ENCODE measurements at places on chromosomes 7 and 10.

GRCh38 chr7:128869138-128869943, 6.7 kb downstream of the ATP6V1F start:
- DNase-seq: peak; percentile 84

DNA sequence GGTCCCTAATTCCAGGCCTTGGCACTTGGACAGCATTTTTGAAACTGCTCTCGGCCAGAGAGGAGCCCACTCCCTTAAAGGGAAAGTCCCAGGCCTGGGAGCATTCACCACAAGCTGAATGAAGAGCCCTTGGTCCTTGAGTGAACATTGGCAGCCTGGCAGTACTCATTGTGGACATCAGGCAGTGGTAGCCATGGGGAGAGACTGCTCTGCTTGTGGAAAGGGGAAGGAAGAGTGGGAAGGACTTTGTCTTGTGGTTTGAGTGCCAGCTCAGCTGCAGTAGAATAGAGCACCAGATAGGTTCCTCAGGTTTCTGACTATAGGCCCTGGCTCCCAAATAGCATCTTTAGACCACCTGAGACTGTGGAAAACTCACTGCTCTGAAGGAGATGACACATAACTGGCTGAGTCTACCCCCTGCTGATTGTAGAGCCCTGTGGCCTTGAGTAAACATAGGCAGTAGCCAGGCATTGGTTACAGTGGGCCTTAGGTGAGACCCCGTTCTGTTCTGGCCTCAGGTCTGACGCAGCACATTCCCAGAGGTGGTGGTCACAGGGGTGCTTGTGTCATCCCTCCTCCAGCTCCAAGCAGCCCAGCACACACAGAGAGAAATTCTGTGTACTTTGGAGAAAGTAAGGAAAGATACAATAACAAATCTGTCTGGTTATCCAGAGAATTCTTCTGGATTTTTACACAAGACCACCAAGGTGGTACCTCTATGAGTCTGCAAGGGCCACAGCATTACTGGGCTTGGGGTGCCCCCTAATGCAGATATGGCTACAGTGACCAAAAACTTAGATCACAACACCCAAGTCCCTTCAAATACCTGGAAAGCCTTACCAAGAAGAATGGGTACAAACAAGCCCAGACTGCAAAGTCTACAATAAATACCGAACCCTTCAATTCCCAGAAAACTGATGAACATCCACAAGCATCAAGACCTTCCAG, 153.8 kb downstream of the GNAI1 start:
- no peak for DNase-seq

DNA sequence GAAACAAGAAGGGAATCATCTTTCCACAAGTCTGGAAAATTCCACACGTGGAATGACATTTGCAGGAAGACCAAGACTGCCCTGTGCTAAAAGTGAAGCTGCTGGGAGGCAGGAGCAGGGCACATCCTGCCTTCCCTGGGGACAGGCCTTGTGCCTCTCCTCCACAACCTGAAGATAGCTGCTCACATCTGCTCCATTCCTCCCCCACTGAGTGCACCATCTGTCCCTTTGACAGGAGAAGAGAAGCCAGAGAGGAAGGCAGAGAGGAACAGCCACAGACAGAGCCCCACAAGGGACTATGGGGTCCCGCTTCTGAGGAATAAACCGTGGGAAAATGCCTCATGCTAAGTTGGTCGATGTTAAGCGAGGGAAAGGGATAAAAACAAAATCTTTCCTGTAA, 15.9 kb upstream of the FAM171A1 start:
- DNase-seq: no peak

- no peak for DNase-seq
These were observed 66.5 kb downstream of the DGKB start for GRCh38 chr7:14836006-14836405.

DNA sequence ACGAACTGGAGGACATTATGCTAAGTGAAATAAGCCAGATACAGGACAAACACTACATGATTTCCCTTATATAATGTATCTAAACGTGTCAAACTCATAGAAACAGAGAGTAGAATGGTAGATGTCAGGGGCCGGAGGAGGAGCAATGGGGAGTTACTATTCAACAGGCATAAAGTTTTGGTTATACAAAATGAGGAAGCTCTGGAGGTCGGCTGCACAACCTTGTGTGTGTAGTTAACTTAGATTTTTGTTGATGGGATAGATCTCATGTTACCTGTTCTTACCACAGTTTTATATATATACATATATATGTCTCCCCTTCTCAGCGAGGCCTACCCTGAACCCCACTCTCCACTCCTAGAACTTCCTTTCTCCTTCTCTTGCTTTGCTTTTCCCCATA, 22.4 kb upstream of the TECTB start:
- no peak for DNase-seq

DNA sequence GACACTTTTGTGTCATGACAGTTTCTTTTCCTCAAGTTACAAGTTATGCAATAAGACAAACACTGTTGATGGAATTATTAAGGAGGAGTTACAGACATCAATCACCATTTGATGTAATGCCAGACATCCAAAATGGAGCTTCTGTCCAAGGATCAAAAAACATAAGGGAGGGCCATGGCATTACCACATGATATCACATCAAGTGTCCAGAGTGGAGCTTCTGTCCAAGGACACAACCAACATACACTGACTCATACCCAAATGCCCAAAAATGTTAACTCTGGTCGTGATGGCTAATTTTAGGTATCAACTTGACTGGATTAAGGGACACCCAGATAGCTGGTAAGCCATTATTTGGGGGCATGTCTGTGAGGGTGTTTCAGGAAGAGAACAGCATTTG, 140.4 kb downstream of the DOCK4 start:
- no peak for DNase-seq

DNA sequence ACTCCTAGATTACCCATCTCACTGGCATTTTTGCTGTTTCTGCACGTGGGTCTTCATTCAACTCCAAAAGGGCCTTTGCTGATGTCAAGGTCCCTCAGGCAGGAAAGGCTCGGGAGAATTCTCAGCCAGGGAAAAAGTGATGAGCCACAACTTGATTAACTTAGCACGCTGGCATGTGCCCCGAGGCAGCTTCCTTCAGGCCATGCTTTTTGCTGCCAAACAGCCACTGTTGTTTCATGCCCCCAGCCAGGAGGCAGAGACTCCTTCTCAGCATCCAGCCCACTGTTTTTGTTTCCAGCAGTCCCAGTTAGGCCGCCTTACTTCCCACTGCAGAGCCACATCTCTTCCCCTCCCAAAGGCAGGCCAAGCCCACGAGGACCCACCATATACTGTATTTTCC, 266.5 kb upstream of the YAE1 start:
- DNase-seq: no peak

DNA sequence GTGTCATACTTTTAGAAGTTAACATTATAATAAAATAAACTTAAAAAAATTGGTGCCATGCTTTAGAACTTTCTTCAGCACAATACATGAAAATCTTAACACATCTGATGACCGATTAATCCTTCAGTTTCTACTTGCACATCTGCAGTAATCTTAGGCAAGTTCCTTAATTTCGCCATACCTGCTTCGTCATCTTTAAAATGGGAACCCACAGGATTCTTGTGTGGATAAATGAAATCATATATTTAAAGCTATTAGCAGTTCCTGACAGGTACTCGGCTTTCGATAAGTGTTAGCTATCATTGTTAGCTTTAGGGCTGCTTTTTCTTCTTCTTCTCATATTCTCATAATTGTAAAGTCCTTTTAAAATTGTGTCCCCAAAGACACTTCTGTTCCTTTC, 907 bp upstream of the VPS50 start:
- no peak for DNase-seq

GRCh38 chr10:130775311-130775710, 536.2 kb downstream of the TCERG1L start:
- DNase-seq: no peak

DNA sequence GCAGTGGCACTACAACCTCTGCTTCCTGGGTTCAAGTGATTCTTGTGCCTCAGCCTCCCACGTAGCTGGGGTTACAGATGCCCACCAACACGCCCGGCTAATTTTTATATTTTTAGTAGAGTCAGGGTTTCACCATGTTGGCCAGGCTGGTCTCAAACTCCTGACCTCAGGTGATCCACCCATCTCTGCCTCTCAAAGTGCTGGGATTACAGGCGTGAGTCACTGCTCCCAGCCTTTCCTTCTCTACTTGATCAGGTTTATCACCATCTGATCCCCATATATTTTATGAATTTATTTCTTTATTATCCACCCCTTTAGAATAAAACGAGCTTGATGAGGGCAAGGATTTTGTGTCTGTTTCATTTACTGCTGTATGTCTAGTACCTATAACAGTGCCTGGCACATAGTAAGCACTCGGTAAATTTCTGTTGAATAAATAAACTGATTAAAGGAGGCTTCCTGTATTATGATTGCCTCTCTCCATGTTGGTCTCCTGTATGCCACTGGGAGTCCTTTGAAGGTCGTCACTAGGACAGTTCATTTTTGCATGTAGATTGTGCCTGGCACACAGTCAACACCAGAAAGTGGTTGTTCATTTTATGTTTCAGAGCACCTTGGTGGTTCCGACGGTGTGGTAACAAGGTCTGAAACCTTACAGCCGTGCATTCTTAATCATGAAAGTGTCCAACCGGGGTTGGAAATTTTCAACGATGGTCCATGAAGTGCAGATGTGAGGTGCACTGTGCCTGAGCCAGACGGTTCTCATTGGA, 9.6 kb upstream of the EIF3A start:
- DNase-seq: peak; percentile 47

DNA sequence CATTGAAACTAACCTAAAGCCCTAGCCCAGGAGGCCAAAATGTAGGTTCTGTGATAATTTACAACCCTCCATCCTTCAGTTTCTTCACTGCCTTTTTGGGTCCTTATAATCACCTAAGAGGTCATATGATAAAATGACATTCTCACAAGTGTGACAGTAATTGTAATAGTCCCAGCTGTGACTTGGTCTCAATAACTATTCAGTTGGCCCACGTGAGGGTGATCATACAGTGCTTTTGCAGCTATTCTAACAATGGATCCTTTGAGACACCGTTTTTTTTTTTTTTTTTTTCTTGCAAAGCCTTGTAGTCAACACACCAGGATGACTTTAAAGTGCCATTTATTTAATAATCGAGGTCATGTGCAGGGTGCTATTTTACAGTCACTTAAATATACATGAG, 760.0 kb downstream of the PHTF2 start:
- DNase-seq: no peak

Data from activated CD8-positive, alpha-beta memory T cell treated with anti-CD3 and anti-CD28 coated beads for 24 hours (primary cell).